ENCODE measurements at places on chromosomes 5 and 9.
A peak's percentile ranks its signal among the peaks of the same experiment; 100 is the strongest.

DNA sequence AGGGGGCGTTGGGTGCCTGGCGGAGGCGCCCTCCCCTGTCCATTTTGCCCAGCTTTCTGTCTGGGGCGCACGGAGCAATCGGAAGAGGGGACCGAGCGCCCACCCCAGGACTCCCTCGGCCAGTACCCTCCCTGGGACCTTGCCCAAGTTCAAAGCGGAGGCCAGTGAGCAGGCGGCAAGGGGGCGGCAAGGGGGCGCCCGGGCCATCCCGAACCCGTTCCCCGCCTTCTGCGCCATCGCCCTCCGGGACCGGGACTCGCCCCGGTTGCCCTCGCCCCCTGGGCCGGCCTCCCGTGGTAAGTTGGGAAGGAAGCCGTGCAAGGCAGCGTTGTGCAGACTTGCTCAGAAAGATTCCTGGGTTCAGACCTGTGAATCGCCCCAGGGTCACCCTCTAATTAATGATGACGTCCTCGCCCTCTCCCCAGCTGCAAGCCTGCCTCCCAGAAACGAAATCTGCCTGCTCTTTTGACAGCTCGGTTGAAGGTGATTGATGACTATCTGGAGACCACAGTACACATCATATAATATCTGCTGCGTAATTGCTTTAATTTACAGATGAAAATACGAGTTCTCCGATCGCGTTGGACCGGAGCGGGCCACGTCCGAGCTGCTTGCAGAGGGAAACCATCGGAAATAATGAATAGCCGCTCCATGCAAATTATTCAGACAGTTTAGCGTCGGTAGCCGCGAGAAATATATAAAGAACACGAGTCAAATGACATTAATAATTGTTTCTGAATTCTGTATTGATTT, 1.4 kb upstream of the IRX4 start:
- DNase-seq = no peak

- no peak for DNase-seq
These were observed 25.5 kb downstream of the OR2V1 start for GRCh38 chr5:181105391-181106025.

- no peak for DNase-seq
These were observed 19.7 kb downstream of the LCP2 start for GRCh38 chr5:170277867-170278281.

GRCh38 chr5:35026941-35027340, 20.8 kb downstream of the AGXT2 start:
- no peak for DNase-seq

- no peak for DNase-seq
These were observed 111.1 kb downstream of the AGTPBP1 start for GRCh38 chr9:85630676-85631075.

DNA sequence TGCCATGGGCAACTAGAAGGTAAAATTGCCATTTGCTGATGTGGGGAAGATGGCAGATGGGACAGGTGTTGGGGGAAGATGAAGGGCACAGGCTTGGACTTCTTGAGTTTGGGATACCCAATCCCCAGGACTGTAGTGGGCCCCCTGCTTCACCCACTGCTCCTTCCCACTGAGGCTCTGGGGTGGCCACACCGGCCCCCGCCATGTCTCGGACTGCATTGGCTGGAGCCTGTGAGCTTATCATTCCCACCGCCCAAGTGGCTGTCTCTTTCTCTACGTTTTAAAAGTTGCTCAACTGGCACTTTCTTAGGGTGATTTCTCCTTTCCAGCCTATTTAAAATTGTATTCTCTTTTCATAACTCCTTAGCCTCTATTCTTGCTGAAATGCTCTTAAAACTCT, 730.0 kb upstream of the ADAMTS16 start:
- no peak for DNase-seq

GRCh38 chr9:82920154-82920553, 142.8 kb downstream of the RASEF start:
- no peak for DNase-seq

DNA sequence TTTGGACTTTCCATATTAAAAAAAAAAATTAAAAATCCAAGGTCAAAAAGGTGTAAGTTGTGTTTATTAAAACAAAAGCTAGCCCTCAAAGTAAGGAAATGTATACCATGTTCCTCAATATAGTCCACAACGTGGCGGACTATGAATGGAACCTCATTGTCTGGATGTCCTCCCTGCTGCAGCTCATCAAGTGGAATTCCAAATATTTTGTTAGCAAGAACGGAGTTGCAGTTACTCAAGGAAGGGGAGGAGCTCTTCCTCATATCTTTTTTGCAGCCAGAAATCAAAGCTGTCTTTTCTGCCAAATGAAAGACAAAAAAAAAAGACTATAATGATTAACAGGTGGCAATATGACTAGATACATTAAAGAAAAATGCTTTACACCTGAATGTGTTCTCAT, 14.0 kb downstream of the FAM13B start:
- no peak for DNase-seq

- peak; percentile 34 for DNase-seq
These were observed 124.9 kb upstream of the C6 start for GRCh38 chr5:41338136-41338675.

- DNase-seq = peak; percentile 33
These were observed 223.7 kb downstream of the PCSK5 start for GRCh38 chr9:76114144-76114543.

GRCh38 chr5:66440202-66440680, 156.0 kb upstream of the MAST4 start:
- DNase-seq = peak; percentile 79

DNA sequence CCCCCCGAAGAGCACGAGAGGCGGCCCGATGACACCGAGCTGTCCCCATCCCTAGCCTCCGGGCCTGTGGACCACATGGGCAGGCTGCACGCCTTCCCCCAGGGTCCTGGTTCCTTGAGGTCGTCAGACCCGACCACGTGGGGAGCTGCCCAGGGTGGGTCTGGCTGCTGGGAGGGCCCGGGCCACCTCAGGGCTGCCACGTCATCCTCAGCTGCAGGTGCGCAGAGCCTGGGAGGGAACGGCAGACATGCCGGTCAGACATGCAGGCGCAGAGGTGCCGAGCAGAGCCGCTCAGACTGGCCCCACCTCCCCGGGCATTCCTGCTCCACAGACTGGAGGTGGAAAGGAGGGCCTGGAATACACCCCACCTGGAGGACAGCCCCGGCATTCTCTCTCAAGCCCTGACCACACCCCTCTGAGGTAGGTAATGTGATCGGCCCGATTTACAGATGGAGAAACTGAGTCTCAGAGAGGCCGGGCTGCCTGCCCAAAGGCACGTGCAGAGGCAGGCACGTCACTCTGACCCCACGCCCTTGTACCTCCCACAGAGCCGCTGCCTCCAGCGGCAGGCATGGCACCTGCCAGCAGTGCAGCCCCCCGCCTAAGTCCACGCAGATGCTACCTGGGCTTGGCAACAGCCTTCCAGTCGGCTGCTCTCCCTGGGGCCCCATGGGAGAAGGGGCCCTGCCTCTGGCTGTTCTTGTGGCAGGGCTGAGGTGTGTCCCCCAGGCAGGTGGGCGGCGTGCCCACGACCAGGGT, 649 bp downstream of the CCDC187 start:
- no peak for DNase-seq

- no peak for DNase-seq
These were observed 251.6 kb downstream of the GRIA1 start for GRCh38 chr5:153742060-153742459.

DNA sequence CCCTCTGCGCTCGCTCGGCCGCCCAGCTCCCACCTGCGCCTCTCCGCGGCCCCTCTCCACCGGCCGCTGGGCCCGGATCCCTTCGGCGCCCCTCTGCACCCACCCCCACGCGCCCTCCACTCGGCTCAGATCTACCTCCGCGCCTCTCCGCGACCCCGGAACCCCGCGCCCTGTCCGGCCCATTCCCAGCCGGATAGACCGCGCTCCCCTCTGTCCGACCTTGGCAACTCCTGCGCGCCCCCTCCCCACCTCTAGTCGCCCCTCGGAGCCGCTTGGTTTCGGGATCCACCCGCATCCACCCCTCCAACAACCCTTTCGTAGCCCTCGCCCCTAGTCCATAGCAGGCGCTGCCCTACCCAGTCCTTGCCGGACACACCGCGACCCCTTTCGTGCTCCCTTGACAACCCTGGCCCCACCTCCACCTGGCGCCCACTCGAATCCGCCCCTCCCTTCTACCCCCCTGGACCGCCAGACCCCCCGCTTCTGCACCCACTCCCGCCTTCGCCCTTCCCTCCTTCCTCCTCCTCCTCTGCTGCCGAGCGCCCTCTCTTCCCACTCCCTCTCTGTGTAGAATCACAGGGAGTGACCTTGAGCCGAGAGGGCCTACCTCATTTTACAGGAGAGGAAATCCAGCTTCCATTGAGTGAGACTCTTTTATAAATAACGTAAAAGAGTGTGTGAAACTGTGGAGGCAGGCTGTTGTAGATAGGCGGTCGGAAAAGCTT, 525 bp upstream of the AK3 start:
- peak; percentile 18 for DNase-seq

GRCh38 chr9:113599646-113600022, 136.1 kb downstream of the RGS3 start:
- DNase-seq = peak; percentile 93

GRCh38 chr5:10726913-10727517, 34.0 kb downstream of the DAP start:
- DNase-seq = no peak

DNA sequence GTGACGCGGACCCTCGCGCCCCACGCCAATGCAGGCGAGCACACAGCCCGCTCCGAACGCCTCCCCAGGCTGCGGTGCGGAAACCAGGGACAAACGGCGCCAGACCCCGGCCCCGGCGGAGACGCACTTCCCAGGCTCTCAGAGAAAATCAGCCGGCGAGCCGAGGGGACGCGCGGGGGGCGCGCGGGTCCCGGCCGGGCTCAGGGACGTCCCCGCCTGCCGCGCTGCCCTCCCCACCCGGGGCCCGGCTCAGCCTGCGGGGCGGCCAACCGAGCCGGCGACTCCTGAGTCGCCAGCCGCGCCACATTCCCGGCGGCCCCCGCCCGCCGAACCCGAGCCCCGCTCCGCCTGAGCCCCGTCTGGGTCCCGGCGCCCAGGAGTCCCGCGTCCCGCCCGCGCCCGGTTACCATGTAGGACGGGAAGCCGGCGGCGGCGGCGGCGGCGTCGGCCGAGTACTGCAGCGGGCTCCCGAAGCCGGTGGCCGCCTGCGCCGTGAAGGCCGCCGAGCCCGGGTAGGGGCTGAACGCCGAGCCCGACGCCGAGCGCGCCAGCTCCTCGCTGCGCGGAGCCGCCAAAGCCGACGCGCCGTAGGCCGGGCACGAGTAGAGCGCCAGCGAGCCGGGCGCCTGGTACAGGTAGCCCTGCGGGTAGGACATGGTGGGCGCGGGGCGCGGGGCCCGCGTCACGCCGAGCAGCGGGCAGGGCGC, 566 bp downstream of the IRX2 start:
- no peak for DNase-seq

DNA sequence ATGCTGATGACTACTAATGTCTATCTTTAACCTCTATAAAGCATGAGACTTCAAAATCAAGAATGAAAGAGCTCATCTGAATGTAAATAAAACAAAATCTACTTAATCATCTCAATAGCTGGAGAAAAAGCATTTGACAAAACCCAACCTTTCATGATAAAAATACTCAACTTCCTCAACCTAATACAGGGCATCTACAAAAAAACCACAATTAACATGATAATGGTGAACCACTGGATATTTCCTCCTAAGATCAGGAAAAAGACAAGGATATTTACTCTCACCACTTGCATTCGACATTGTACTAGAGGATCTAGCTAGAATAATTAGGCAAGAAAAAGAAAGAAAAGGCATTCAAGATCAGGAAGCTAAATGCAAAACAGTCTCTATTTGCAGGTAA, 49.3 kb downstream of the FAM169A start:
- DNase-seq = no peak

DNA sequence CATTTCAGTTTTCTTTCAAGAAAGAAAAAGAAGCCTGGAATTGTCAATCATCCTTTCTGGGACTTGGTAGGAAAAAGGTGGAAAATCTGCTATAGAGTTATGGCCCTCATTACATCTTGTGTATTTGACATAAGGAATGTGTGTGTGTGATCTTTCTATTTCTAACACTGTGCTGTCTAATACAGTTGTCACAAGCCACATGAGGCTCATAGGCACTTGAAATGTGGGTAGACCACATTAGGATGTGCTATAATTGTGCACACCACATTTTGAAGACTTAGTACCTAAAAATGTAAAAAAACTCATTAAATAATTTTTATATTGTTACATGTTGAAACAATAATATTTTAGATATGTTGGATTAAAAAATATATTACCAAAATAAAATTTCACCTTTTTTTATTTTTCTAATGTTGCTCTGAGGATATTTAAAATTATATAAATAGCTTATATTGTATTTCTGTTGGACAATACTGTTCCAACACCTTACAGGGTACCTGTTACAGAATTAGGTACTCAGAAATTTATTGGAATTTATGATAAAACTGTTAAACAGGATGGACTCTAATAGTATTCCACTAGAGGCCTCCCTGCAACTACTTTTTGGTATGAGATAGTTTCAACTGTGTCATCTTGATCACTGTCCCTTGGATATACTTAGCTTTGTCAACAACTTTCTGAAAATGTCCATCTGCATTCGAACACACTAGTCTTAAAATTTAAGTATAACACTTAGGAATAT, 18.4 kb downstream of the MSANTD3 start:
- no peak for DNase-seq

- DNase-seq = no peak
These were observed 524 bp downstream of the CYFIP2 start for GRCh38 chr5:157266286-157267007.

DNA sequence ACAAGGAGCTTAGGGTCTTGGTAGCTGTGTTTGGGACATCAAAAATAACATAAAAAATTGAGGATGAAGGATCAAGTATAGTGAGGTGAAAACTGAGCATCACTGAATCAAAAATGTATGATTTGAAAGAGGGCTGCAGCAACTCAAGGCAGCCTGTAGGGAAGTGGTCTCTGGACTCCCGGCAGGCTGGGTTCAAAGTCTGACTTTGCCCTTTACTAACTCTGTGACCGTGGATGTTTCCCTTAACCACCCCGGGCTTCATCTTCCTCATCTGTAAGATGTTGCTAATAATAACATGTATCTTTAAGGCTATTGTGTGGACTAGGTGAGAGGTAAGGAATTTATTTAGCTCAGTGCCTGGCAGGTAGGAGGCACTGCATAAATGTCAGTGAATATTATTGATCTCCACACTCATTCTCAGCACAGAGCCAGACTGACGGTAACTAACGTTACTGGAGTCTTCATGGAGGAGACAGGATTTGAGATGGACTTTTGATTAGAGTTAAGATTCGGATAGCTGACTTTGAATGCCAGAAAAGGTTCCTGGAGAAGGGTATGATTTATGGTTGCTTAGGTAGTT, 367.3 kb downstream of the NDUFS4 start:
- no peak for DNase-seq

DNA sequence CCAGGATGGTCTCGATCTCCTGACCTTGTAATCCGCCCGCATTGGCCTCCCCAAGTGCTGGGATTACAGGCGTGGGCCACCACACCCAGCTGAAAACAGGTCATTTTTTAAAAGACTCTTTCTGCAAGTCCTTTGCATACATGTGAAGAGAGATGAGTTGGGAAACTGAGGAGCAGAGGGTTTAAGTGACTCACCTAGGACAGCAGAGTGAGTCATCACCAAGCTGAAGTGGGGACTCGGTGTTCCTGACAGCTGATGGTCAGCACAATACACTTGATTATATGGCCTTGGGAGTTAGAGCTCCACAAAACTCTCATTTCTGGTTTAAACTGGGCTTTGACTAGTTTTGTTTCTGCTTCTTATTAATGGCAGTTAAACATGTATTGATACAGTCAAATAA, 38.1 kb upstream of the SSBP2 start:
- DNase-seq = peak; percentile 91

GRCh38 chr9:114300153-114300845, 22.6 kb upstream of the ORM1 start:
- no peak for DNase-seq

- no peak for DNase-seq
These were observed 175.3 kb downstream of the DAB2IP start for GRCh38 chr9:121826711-121827110.
